ENCODE measurements at places on chromosomes 6 and 20. TPM values are rescaled to one million over a fixed set of nuclear protein-coding genes. Genes with fewer than 3 reads are reported as not detected.

The SNRPB gene
- 109 TPM for total RNA-seq

The HLA-DQB1 gene
- total RNA-seq, result 6.5 TPM

The ULBP3 gene
- 11.2 TPM for total RNA-seq

The ZBP1 gene
- total RNA-seq, result not detected

The ELMO2 gene
- total RNA-seq, result 39.8 TPM

The PHACTR3 gene
- total RNA-seq, result not detected

The ARG1 gene
- not detected for total RNA-seq

The GRM1 gene
- total RNA-seq, result under 0.01 TPM

The ASXL1 gene
- 64.2 TPM for total RNA-seq

The RAET1L gene
- not detected for total RNA-seq

The DOK5 gene
- total RNA-seq, result 12.7 TPM

The MATN4 gene
- total RNA-seq, result not detected

The FNDC11 gene
- under 0.01 TPM for total RNA-seq

The SRPK1 gene
- 39.5 TPM for total RNA-seq

The CLVS2 gene
- total RNA-seq, result not detected

The CYP39A1 gene
- total RNA-seq, result 4.3 TPM

The DEFB114 gene
- not detected for total RNA-seq

The EZR gene
- 69.8 TPM for total RNA-seq

The SLC35D3 gene
- total RNA-seq, result not detected

The COX4I2 gene
- not detected for total RNA-seq

The LPA gene
- not detected for total RNA-seq

The TRIM31 gene
- total RNA-seq, result not detected

The MEI4 gene
- not detected for total RNA-seq

The SIRPD gene
- not detected for total RNA-seq

The SLCO4A1 gene
- total RNA-seq, result under 0.01 TPM

The RAB23 gene
- total RNA-seq, result 74.0 TPM

The CST9L gene
- not detected for total RNA-seq

The HLA-DRB5 gene
- total RNA-seq, result not detected

The ASIP gene
- total RNA-seq, result not detected

The CD109 gene
- total RNA-seq, result 93.4 TPM

The SLC44A4 gene
- total RNA-seq, result not detected

The MUC21 gene
- not detected for total RNA-seq

The ANKRD66 gene
- not detected for total RNA-seq

The TMEM217 gene
- total RNA-seq, result 3.3 TPM

The FAM209B gene
- not detected for total RNA-seq

The C20orf144 gene
- total RNA-seq, result under 0.01 TPM

The SMOC2 gene
- total RNA-seq, result 10.6 TPM

The FOXP4 gene
- 3.3 TPM for total RNA-seq

The DNAH8 gene
- 0.36 TPM for total RNA-seq

The CD93 gene
- total RNA-seq, result not detected

The CST5 gene
- not detected for total RNA-seq

The MRAP2 gene
- 5.1 TPM for total RNA-seq

The SLC12A5 gene
- total RNA-seq, result under 0.01 TPM

The GMPR gene
- total RNA-seq, result 7.4 TPM

The GJA10 gene
- total RNA-seq, result not detected

The SYS1 gene
- 31.8 TPM for total RNA-seq

The COL9A1 gene
- total RNA-seq, result not detected

The NFKBIL1 gene
- 43.6 TPM for total RNA-seq

The MRPS18A gene
- total RNA-seq, result 30.4 TPM

The ENPP1 gene
- total RNA-seq, result 16.3 TPM

The PPP1R14C gene
- total RNA-seq, result 3.6 TPM

The THEMIS gene
- total RNA-seq, result under 0.01 TPM

The C20orf202 gene
- not detected for total RNA-seq

The GABRR1 gene
- total RNA-seq, result not detected
